ENCODE measurements at places on chromosomes 3 and 15.

DNA sequence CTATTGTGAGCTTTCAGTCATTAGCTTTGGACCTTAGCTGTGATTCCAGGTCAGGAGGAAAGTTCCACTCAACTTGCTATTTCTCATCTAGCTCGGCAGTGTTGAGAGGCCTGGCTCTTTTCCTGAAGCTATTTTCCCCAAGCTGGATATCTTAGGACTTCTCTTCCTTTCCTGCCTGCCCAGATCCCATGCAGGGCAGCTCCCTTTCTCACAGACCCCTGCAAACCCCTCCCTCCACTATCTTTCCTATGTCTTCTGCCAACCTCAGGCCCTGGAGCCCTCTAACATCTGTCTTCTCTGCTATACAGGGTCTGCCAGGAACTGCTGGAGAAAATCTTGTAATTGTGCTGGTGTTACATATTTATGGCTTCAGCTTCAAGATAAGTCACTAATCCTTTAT is 49.6 kb downstream of the SH3GL3 start:
- no peak for DNase-seq

DNA sequence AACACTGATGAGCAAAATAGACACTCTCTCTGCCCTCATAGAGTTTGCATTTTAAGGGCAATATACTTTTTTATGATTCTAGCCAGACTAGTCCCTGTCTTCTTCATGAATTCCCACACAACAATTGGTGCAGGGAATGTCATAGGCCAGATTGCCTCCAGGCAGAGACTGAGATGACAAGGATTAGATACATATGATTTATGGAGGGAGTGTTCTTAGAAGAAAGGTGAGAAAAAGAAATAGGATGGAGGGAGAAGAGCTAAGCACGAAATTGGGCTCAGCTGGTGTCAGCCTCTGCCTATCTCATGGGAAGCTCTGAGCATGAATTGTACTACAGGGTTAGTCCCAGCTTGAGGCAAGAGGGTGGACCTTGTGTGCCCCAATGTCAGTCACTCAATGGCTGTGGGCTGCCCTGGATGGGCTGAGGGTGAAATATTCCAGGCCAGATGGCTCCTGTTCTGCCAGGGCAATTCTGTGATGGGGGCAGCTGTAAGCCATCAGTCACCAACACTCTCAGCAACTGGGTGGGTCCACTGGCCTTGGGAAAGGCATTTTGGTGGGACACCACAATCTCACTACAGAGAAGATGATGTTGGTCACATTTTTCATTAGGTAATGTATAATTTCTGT is 31.1 kb downstream of the EIF1B start:
- no peak for DNase-seq

DNA sequence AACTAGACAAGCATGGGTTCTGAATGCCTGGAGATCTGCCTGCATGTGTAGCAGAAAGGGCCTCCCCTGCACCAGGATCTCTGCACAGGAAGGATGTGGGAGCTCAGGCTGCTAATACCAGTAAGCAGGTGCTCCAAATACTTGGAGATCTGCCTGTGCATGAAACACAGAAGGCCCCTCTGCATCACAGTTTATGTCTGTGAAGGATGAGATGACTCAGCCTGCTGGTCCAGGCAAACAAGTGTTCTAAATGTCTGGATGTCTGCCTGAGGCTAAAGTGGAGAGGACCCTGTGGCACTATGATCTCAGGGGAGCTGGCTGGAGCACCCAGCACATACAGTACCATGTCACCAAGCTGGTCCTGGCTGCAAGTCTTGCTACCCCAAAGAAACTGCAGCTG is 678.8 kb downstream of the MCTP2 start:
- DNase-seq, result no peak

DNA sequence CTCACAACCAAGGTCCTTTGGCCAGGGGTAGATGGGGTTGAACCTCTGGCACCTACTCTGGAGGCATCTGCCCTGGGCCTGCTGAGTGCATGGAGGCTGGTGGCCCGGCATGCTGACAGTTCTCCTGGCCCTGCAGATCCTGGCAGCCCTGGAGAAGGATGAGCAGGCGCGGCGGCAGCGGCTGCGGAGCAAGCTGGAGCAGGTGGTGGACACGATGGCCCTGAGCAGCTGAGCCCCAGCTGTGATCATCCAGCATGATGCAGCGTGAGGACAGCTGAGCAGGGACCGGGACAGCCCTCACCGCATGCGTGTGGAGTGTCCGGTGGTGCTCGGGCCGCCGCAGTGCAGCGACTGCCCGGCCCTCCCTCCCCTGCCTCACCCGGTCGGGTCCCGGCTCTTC is 50.9 kb downstream of the PLXNA1 start:
- no peak for DNase-seq

DNA sequence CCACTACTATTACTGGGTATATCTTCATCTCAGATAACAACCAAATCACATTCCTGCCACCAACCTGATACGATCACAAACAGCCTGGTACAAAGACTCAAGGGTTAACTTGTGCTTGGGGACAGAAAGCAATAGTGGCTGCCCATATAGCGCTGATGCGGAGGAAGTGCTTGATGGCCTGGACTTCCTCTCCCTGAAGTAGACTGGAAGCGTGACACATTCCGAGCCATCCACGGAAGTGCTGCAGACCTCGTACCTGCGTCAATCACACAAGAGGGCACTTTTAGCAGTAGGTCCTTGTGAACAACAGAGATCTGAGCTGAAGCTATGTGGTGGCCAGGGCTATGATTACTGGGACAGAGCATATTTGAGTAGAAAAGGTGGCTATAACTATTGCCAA is 17.3 kb upstream of the C3orf62 start:
- DNase-seq, result no peak

DNA sequence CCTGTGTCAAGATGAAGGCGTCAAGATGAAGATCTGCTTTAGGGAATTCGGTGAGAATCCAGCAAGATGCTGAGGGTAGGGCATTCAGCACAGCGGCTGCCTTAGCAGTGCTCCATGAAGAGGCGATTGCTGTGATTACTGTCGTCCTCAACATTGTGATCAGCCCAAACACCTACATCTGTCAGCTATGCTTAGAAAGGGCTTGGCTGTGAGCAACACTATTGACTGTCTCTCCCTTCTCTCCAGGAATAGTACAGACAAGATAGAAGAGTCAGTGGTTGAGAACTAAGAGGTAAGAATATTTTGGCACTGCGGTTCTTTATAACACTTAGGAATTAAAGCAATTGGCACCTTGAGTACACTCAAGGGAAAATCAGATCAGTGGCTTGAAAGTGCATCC is 91.3 kb downstream of the THBS1 start:
- no peak for DNase-seq

DNA sequence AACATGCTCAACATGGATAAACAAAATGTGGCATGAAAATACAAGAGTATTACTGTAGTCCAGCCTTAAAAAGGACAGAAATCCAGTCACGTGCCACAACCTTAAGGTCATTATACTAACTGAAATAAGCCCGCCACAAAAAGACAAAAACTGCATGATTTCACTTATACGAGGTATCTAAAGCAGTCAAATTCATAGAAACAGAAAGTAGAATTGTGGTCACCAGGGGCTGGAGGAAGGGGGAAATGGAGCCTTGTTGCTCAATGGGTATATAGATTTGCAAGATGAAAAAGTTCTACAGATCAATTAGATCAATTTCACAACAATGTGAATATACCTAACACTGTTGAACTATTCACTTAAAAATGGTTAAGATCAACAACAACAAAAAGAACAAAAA is 7.4 kb downstream of the GLB1 start:
- DNase-seq, result no peak

DNA sequence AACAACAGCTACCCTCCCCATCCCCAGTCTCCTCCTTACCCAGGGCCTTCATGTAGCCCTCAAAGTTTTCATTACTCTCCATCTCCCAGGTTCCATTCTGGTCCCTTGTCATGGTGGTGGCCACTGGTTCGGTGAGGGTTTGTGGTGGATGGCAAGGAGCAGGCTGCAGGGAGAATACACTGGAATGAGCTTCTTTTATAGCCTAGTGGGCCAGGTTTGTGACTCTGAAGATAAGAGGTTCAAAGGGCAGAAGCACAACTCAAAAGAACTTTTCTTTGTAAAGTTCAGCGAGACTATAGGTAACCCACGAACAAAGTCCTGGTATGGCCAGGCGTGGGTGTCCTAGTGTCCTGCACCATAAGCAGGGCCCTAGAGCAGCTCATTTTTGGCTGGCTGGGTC is at the start of gene RBP2:
RBP2 (minus strand) TSS at position 169 of the 400 bp plus-strand sequence; CDS start at position 112, 57 bp downstream.
- DNase-seq, result no peak

- DNase-seq, result no peak
Observed at GRCh38 chr15:27166917-27167316, 195.9 kb downstream of the GABRG3 start.

GRCh38 chr15:64697911-64698369 is 77.4 kb downstream of the RBPMS2 start:
- DNase-seq, result peak; percentile 46

- DNase-seq, result no peak
Observed at GRCh38 chr3:13132731-13133410, 59.6 kb upstream of the IQSEC1 start.

GRCh38 chr15:50552238-50552637 is 5.8 kb upstream of the USP50 start:
- no peak for DNase-seq

- DNase-seq, result no peak
Observed at GRCh38 chr15:81265256-81265943, 58.5 kb downstream of the STARD5 start.

- DNase-seq, result no peak
Observed at GRCh38 chr15:97893967-97894366, 66.5 kb upstream of the ARRDC4 start.

- no peak for DNase-seq
Observed at GRCh38 chr3:50269977-50270413, 1.0 kb downstream of the SEMA3B start.

GRCh38 chr3:127200086-127200691 is 7.3 kb downstream of the PRR23E start:
- DNase-seq, result no peak

- no peak for DNase-seq
Observed at GRCh38 chr3:57935539-57935938, 72.7 kb upstream of the FLNB start.

DNA sequence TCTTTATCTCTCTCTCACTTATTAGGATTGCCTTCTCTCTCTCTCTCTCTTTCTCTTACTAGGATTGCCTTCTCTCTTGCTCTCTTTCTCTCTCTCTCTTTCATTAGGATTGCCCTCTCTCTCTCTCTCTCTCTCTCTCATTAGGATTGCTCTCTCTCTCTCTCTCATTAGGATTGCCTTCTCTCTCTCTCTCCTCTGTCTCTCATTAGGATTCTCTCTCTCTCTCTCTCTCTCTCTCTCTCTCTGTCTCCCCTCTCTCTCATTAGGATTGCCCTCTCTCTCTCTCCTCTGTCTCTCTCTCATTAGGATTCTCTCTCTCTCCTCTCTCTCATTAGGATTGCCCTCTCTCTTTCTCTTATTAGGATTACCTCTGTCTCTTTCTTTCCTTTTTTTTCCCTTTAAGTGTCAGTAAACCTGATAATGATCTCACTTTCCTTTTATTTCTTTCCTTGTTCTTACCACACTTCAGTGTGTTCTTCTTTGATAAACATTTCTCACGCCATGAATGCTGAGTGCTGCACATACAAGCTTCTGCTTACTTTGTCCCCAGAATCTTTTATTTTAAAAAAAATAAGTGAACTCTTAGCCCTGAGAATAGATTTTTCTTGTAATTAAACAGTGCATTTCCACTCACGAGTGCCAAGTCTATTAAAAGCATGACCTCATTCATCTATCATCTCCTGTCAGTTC is 243.4 kb upstream of the TBC1D5 start:
- DNase-seq, result no peak

DNA sequence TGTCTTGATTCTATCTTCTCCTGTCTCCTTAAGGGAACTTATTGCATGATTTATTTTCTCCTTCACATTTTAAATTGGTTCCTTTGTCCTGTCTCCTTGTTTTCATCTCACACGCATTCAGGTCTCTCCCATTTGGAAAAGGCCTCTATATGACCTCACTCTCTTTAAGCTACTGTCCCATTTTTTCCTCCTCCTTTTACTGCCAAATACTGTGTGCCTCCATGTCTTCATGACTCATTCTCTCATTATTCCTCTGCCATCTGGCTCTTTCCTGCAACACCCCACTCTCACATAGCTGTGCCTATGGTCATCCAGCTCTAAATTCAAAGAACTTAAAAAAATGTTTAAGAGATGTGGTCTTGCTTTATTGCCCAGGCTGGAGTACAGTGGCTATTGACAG is 48.0 kb downstream of the TYRO3 start:
- DNase-seq, result no peak

DNA sequence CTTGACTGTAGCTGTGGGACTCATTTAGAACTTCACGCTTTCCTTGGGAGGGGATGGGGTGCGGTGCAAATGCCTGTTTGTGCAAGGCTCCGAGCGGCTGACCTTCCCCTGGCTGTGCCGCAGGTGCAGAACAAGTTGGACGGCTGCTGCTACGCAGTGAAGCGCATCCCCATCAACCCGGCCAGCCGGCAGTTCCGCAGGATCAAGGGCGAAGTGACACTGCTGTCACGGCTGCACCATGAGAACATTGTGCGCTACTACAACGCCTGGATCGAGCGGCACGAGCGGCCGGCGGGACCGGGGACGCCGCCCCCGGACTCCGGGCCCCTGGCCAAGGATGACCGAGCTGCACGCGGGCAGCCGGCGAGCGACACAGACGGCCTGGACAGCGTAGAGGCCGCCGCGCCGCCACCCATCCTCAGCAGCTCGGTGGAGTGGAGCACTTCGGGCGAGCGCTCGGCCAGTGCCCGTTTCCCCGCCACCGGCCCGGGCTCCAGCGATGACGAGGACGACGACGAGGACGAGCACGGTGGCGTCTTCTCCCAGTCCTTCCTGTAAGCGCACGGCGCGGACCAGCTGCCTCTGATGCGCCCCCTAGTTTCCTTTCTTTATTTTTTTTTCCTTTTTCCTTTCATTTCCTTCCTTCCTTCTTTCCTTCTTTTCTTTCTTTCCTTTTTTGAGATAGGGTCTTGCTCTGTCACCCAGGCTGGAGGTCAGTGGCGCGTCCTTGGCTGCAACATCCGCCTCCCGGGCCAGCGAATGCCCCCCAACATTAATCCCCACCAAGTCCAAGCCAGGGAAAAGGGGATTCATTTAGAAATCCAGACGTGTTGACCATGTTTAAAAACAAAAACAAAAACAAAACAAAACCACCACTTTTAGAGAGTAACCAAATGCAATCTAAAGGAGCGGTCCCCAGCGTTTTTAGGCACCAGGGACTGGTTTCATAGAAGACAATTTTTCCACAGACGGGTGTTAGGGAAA is 42.7 kb downstream of the EIF2AK4 start:
- no peak for DNase-seq

GRCh38 chr3:97579365-97579764 is 185.2 kb upstream of the ARL6 start:
- no peak for DNase-seq

Measured in stimulated activated CD4-positive, alpha-beta T cell treated with anti-CD3 and anti-CD28 coated beads, Interleukin-4, amount 100 ng/mL, for 24 hours (primary cell).